Hippocampal formation (tissue), 2 donors: ENCODE measurements at places on chromosomes 11 and 22.

GRCh38 chr11:95700471-95700817, 89.1 kb downstream of the FAM76B start:
- DNase-seq = no peak

DNA sequence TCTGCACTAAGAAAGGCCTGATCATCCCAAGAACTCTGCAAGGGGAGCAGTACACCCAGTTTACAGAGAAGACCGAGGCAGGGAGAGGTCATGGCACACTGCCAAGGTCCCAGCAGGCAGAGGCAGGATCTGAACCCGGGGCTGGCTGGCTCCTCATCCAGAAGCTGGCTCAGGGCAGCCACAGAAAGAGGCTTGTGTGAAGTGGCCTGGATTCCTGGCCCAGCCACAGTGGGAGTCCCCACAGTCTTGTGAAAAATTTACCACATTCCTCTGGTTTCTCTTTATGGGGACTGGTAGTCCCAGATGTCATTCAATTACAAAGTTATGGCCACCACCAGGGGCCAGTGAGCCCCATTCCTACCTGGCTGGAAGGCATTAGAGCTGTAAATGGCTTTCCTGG, 440.5 kb downstream of the MIAT start:
- no peak for DNase-seq

DNA sequence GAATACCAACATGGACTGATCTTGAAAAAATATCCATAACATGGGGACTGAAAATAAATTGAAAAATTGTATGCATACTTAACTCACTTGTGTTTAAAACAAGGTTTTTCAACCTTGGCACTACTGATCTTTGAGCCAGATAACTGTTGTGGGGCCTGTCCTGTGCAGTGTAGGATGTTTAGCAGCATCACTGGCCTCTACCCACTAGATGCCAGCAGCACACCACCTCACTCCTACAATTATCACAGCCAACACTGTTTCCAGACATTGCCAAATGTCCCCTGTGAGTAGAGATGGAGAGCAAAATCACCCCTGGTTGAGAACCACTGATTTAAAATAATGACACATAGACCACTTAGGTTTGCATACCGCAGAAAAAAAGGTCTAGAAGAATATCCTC, 45.0 kb upstream of the SLC1A2 start:
- no peak for DNase-seq

DNA sequence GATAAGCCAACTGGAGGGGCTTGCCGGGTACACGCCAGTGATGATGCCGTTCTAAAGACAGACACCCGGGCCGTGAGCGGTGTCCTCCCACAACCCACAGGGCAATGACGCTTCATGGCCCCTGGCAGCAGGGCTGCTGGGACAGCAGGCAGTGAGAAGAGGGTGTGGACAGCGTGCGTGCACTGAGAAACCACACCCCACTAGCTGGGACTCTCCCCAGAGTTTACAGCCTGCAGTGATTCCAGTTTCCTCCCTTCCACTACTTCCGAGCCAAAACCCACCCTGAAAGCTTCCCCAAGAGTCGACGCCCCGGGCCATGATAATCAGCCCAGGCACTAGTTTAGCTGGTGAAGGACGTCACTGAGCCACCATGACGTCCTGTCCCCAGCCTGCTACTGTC, 29.2 kb downstream of the CPT1A start:
- no peak for DNase-seq

DNA sequence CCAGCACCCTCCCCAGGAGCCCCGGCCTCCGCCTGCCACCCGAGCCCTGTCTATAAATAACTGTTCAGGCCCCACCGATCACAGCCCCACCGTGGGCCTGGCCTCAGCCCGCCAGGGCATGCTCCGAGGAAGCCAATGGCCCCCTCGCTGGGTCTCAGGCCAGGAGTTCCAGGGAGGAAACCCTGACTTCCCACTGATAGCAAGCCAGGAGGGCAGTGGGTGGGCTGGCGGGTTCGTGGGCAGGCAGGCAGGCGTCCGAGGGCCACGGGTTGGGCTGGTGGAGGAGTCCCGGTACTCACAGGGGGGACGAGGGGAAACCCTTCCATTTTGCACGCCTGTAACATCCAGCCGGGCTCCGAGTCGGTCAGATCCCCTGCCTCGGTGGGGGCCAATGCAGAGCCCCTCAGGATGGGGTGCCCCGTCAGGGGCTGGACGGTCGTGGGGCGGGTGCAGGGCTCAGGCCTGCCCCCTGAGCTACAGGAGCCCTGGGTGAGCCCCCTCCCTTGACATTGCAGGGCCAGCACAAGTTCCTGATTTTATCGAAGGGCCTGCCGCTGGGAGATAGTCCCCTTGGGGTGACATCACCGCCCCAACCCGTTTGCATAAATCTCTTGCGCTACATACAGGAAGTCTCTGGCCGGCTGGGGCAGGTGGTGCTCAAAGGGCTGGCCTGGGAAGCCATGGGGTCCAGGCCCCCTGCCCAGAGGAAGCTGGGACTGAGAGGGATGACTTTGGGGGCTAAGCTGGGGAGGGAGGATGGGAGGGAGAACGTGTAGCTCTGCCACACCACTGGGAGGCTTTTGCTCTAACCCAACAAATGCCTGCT, at the start of gene SPI1:
SPI1 (minus strand) TSS at position 538 of the 826 bp plus-strand sequence; CDS start at position 344, 194 bp downstream.
- no peak for DNase-seq

DNA sequence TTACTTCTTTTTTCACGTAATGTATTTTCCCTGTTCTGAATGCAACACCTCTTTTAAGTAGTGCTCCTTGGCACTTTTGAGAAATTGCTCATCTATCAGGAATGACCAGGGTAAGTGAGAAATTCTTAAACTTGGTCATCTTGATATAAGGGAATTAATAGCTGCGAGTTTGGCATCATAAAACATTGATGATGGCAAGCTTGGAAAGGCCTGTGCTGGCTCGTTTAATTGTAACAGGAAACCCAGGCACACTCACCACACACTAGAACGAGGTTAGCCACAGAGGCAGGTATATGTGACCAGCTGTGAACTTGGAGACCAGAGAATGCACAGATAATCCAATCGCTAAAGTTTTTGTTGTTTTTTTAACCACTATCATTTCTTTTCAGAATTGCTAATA, 24.3 kb downstream of the FAM118A start:
- no peak for DNase-seq

DNA sequence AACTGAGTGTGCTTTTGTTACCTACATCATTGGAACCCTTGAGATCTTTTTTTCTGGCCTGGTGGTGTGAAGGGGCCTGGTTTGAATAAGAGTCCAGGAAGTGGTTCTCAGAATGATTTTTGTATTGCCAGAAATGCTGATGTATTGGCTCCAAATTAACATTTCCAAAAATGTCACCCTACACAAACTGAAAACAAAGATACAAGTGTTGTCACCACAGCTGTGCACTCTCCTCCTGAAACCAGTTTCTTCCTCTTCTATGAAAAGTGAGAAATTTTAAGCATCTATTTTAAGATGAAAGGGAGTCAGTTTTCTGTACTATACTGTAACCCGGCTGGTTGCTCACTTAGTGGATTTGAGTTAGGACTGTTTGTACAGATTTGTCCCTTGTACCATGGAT, 218.8 kb downstream of the PGR start:
- DNase-seq = no peak

DNA sequence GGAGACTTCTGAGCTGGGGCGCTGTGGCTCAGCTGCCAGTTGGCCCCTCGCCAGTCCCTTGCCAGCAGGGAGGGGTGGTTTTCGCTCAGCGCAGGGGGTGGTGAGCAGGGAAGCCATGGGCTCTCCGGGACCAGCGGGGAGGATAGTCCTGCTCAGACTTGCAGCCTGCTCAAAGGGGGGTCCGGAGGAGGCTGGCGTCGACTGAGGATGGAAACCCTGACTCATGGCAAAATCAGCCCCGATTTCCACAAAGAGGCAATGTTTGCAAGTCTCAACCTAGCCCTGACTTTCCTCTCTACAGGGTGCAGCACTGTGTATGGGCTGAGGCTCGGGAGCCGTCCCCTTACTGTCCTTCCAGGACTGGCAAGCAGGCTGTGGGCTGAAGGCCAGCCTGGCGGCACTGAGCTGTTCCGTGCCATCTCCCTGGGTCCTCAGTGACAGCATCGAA, 35.1 kb downstream of the FBLN1 start:
- DNase-seq = no peak

DNA sequence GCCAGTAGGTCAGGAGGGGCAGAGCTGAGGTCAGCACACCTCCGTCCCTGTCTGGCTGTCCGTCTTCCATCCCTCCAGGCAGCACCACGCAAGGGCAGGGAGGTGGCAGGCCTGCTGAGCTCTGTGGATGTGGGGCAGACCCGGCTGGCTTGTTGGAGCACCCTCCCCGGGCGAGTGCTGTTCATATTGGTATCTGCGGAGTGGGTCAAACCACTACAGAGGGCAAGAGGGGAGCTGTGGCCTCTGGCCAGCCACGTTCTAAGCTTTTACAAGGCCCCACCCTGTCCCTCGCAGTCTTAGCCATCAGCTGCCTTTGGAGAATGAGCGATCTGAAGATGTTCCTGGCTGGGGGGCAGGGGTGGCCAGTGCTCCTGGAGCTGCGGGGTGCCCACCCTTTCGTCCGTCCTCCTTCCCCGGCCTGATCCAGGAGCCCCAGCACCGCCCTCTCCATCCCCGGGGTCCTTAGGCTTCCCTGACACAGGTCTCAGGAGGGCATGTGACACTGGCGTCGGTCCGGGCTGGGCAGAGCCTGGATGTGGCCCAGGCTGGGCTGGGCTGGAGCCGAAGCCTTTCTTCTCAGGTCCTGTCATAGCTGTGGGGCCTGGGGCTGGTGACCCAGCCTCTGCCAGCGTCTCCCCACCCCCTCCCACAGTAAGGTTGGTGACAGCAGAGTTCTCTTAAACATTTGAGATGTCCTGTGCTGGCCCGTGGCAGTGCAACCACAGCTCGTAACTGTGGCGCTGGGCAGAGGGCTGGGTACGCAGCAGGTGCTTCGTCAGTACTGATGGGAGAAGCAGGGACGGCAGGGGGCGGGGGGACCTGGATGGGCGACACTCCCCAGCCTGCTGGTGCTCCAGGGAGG, 31.7 kb upstream of the GRAMD4 start:
- no peak for DNase-seq

GRCh38 chr11:3605771-3606203, 36.0 kb downstream of the ART5 start:
- no peak for DNase-seq

DNA sequence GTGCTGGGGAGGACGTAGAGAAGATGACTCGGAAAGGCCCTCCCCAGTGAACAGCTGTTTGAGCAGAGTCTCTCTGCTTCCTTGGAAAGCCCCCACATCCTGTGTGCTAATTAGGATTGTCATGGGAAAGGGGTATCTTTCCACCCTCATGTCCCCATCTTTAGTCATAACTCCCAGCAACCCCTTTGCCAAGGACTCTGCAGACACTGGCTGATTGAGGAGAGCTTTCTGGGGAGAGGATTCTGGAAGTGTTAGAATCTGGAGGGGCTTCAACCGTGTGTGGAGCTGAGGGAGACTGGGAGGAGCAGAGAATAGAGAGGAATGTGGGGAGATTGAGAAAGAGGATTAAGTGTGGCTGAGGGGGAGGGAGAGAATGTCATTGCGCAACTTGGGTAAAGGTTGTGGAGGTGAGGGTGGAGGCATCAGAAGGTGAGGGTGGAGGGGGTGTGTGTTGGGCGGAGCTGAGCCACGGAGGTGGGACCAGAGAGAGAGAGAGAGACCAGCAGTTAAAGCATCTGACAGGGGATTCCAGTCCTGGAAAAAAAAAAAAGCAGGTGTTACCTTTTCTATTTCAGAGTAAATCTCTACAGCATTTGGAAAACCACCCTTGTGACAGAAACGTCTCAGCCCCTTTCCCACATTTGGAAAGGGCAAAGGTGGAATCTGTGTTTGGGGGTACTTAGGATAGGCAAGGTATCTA, 2.2 kb downstream of the DTX4 start:
- no peak for DNase-seq

- no peak for DNase-seq
These were observed 56.8 kb downstream of the CDKN1C start for GRCh38 chr11:2828585-2829330.

DNA sequence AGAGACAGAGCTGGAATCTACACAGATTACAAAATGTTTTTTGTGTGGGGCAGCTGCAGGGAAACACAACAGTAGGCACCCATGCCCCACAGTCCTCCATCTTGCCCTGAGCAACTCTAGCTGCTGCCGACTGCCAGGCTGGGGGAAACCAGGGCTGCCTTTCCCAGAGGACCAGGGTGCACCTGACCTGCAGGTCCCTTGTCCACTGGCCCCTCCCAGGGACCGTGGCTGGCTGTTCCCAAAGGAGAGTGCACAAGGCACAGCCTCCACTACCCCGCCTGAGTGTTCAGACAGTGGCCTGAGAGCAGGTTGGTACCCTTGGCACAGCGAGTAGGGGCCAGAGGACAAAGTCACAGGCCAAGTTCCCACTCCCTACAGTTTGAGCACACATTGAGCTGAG, 181.8 kb downstream of the BARX2 start:
- no peak for DNase-seq

GRCh38 chr11:133555034-133555433, 22.7 kb upstream of the OPCML start:
- DNase-seq = no peak

DNA sequence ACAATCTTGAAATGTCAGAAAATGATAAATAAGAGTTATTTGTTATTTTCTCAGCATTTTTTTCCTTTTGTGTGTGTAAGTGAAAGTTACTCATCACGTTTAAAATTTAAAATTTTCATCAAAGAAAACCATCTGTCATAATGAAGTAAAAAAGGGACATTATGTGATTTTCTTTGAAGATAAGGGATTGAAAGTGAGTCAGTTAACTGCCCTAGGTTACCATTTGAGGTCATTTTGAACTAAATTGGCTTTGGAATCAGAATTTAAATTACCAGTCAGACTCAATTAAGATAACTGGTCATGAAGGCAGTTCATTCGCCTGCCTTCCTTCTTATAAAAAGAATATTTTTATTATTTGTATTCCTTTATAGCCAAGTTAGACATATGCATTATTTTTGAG, 14.3 kb downstream of the NCAM1 start:
- no peak for DNase-seq

DNA sequence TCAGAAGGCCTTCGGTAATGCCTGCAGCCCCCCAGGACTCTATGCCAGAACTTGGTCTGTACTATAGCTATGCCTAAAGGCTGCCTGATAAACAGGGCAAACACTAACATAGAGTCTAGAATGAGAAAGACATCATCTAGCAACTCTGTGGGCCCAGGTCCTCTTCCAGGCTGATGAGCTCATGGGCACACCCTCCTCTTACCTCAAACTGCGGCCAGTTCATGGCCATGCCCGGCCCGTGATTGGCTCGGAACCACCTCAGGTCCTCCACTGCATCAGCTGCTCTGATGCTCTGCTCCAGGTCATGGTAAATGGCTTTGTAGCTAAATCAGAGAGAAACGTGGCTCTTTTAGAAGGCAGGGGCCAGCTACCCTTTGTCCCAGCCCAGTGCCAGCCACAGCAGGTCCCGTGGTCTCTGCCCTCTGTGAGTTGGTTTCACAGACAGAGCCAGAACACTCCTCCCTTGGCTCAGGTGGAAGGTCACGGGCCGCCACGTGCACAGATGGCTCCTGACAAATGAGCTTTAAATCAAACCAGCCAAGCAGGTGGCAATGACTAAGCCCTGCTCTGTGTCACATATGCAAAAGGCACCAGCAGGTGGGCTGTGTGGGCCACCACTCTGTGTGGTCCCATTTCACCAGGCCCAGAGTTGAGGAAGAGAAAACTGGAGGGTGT, 25.0 kb upstream of the ARFGAP3 start:
- no peak for DNase-seq
